T-cell (primary cell): ENCODE measurements at places on chromosomes 5 and 9.

DNA sequence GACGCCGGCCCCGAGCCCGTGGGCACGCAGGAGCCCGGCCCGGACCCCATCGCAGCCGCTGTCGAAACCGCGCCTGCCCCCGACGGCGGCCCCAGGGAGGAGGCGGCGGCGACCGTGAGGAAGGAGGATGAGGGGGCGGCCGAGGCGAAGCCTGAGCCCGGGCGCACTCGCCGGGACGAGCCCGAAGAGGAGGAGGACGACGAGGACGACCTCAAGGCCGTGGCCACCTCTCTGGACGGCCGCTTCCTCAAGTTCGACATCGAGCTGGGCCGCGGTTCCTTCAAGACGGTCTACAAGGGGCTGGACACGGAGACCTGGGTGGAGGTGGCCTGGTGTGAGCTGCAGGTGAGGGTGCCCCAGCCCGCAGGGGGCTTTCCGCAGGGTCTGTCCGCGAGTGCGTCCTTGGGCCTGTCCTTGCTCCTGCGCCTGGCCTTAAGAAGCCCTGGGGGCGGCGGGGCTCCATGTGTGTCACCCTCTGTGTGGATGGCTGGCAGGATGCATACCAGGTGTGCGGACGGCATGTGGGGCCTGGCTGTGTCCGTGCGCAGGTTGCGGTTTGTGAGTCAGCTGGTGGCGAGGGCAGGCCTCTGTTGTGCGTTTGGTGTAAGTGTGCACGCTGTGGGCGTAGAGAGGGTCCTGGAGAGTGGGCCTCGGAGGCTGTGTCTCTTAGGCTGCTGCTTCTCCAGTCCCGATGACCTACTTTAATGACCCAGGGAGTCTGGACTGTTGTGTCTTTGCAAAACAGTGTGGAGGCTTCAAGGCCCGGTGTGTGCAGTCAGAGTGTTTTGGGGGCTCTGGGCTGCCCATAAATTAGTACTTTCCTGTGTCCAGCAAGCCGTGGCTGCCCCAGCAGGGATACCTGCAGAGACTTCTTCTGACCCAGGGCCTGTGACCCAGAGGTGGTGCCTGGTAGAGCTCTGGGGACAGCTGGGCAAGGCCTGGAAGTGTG lies 1.6 kb downstream of the WNK2 start:
- no peak for DNase-seq

DNA sequence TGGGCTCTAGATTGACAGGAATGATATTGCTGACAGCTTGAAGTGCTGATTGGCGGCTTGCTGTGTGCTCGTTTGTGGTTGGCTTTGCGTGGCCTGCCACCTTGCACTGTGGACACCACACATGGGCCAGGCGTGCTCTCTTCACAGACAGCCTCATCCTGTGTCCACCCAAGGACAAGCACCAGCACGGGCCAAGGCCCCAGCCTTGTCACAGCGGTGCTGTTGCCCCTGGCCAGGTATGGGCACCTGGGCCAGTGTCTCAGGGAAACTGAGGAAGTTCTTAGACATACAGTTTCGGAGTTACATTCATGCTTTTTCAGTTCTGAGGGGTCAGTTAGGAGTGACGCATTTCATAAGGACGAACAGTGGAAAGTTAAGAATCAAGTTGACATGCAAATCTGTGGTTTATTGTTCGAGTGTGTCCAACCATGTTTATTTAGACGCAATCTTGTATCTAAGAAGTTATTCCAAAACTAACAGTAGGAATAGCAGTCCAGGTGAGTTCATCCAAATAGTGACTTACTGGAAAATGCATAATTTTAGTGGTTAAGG lies 125.9 kb downstream of the EHMT1 start:
- no peak for DNase-seq

DNA sequence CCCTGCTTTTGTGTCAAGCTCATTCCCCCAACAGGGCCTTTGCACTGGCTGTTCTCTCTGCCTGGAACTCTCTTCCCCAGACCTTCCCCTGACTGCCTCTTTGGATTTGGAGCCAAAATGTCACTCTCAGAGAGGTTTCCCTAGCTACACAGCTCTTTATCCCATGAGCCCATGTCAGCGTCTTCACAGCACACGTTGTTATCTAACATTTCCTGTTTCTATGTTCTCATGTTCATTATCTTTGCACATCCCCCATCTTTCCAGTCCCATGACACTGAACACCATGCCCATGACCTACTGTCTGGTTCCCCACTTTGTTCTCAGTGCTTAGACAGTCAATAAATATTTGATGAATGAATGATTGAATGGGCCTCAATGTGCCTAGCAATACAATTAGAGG lies 26.3 kb upstream of the ARSI start:
- no peak for DNase-seq

- DNase-seq, result no peak
Observed at GRCh38 chr5:135046661-135047346, 12.8 kb upstream of the PITX1 start.

GRCh38 chr5:91027405-91028139 lies 355.5 kb downstream of the ARRDC3 start:
- DNase-seq, result no peak

- DNase-seq, result no peak
Observed at GRCh38 chr9:3874449-3875360, 348.9 kb upstream of the RFX3 start.

DNA sequence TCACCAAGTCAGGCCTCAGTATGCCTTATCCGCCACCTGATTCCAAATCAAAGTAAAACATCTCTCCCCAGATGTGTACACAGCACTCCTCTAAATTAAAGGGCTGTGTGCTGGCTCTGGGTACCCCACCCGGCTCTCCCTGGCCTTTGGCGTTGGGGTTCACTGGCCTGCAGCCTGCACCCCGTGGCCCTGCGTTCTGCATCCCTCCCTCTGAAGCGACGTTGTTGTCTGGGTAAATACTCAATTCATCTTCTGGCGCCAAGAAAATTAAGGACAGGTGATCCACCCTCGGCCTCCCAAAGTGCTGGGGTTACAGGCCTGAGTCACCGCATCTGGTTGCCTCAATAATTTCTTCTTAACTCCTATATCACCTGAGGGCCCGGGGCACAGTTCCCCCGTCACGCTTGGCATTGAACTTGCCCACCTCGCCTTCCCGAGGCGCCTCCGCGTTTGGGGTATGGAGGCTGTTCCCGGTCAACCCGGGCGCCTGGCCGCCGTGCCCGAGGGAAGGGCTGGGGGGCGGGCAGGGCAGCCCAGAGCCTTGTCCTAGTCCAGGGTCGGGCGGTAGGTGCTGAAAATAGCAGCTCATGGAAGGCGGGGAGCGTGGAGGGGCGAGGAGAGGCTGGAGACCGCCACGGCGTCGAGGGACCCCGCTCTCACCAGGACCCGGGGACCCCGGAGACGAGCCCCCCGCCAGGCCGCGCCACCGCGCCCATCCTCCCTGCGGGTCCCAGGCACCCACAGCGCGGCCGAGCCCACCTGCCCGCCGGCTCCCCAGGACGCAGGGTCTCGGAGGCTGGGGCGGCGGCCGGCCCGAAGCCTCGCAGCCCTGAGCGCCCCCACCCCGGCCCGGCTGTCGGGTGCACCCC lies 531 bp downstream of the ABO start:
- DNase-seq, result no peak

DNA sequence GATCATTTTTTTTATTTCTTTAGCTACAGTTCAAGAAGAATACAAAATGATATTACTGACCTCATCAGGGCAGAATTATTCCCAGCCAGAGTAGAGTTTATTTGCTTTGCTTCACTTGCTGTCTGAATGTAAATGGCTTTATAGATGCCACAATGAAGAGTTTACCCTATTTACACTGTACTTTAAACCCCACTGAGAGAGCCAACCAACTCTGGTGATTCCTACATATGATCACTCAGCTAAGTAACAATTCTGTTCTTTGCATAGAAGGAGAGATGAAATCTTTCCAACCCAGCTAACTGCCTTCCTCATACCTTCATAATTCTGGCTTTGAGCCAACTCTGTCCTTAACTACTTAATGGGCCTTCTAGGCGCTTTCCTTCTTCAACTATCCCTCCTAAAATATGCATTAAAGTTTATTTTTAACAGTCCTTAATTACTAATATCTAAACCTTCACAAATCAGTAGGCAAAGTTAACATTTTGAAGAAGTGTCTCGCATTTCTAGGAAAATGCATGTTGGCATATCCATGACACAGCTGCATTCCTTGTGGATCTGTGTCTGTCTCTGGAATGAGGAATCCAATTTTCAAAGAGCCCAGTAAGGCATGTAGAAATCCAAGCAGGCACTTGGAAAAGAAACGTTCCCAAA lies 284.8 kb upstream of the GRAMD2B start:
- DNase-seq, result no peak

DNA sequence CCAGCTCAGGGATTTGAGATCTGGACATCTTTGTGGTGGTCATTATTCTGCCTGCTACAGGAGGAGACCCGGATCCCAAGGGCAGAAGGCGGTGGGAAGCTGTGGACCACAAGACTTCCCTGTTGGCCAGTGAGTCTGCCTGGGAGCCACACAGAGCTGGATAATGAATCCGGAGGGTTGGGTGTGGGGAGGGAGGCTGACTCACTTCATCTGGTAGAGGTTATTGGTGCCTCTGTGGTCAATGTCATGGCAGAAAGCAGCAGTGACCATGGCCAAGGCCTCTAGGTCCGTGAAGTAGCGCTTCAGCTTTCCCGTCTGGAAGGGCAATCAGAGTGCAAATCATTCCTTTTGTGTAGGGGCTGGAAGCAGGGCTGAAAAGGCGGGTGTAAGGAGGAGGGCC lies 58.5 kb downstream of the PDE6A start:
- DNase-seq, result no peak

DNA sequence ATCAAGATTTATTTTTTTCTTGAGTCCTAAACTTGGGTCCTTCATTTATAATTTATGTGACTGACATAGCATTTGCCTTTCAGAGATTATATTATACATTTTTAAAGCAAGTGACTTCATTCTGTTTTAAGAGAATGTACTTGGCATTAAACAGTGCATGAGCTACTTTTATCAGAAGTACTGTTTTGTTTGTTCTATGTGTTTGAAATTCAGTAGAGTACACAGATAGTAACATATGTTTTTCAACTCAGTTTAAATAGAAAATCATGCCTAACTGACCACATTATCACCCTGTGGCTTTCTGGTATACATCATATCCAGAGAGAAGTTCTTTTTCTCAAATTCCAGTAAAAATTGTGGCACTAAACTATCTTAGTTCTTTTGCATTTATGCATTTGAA lies 335.3 kb upstream of the CDH18 start:
- no peak for DNase-seq

- DNase-seq, result no peak
Observed at GRCh38 chr5:112201141-112201540, 217.9 kb downstream of the EPB41L4A start.

GRCh38 chr9:131045300-131046092 lies 36.5 kb downstream of the LAMC3 start:
- DNase-seq, result peak; percentile 23

DNA sequence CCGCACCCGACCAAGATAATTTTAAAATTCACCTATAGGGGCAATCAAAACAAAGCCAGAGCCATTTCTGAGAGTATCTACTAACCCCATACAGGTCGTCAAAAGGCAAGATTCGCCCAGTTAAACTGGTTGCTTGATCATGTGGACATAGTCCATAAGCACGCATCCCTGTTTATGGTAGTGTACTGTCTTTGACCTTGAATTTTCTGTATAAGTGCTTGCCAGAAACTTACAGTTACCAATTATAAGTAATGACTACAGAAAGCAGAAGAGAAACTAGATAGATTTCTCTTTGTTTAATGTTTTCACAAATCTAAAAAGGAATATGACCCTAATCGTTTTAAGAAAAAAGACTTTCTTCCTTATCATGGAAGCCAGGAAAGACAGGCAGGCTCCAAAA lies 25.6 kb downstream of the SLC31A1 start:
- DNase-seq, result no peak

DNA sequence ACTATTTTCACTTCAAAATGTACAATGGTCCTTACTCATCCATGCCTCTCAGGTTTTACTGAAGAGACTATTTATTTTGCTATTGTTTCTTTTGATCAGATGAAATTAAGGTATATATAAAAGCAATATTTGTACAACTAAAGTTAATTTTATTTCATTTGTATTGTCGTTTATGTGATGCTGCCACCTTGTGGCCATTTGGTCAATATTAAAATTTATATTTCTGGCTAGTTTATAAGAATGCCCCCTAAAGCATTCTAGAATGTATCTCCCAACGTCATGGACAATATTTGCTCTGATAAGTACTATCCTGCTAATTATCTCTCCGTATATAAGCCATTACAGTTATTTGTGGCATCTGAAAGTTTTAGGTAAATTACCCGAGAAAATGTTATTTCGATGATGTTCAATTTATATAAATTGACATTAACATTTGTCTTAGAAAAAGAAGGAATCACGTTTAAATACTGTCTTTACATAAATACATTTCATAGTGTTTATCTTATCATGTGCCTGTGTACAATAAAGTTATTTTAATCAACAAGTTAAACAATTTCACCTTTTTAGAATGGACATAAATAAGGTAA lies 680.0 kb downstream of the TAF11L14 start:
- no peak for DNase-seq

- no peak for DNase-seq
Observed at GRCh38 chr5:107538805-107539445, 131.8 kb downstream of the EFNA5 start.

- no peak for DNase-seq
Observed at GRCh38 chr5:179044765-179045164, 15.4 kb upstream of the ZNF354C start.

GRCh38 chr5:4542145-4542778 lies 597.9 kb upstream of the ADAMTS16 start:
- DNase-seq, result no peak

DNA sequence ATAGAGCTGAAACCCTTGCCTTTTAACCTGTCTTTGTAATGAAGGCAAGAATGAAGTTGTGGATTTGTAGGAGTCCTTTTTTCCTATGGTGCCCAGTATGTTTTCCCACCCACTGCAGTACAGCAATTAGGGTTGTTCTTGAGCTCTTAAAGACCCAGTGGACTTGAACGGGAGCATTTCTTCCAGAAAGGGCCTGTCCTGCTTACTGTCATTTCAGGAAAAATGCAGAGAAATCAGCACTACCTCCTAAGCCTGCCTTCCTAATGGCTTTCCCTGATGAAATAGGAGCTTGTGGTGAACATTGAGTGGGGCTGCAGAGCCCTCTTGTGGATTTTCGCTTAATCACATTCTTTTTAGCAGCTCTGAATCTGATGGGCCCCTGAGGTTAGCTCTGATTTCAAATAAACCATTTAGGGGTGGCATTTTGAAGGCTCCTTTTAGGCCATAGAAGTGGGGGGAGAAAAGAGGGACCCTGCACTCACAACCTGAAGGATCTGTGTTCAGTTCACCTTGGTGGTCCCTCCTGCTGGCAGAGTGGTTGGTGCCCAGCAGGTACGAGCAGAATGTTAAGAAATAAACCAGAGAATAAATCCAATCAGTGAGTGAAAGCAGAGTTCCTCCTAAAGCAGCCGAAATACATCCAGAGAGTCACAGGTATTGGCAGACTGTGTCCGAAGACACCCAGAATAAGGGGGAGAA lies 188.0 kb upstream of the KLF9 start:
- peak; percentile 9 for DNase-seq

GRCh38 chr5:146039420-146039819 lies 66.0 kb downstream of the PLAC8L1 start:
- DNase-seq, result no peak

DNA sequence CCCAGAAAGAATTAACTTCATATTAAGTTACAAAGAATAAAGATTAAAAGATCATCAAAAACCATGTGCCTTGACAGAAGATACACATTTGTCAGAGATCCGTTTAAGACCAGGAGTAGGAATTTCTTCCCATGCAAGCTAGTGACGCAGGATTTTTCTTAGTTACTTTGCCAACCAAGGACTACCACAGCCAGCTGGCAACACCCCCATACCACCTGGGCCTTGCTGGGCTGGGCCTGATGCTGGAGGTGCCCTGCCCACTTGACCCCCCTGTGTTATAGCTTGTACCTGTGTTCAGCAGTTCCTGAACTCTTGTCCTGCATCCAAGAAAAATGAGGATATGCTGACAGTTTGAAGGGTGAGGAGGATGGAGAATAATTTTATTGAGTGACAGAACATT lies 290.9 kb upstream of the SMC2 start:
- no peak for DNase-seq
